Jurkat, Clone E6-1 (cell line): ENCODE measurements at places on chromosomes 6 and 20.
A peak's percentile ranks its signal among the peaks of the same experiment; 100 is the strongest.

DNA sequence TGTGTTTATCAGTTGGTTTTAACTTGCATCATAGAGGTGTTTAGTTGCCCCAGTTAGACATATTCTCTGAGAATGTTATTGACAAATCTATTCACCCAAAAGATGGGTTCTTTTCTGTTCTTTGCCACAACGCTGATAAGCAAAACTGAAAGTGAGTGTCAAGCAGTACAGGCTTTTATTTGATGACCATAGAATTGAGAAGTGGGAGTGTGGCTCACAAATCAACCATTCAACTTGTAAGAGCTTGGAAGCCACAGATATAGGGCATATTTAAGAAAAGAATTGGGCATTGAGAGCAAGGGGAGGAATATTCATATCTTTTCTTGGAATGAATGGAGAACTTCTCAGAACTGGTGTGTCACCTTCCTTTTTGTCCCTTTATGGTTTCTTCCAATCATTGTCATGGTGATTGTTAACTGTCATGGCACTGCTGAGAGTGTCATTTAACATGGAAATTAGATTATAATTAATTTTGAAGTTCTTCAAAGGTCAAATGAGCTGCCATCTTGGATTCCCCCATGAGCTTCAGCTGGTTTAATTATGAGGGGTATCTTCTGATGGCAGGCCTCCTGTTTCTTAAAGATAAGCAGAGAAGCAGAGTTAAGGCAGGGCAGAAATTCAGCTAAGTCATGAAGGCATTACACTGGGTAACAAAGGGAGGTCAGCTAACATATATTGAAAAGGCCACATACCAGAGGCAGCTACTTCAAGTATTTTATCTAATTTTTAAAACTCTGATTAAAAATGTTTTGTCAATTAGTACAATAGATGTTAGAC is 254.0 kb upstream of the HTR1E start:
- DNase-seq = no peak

DNA sequence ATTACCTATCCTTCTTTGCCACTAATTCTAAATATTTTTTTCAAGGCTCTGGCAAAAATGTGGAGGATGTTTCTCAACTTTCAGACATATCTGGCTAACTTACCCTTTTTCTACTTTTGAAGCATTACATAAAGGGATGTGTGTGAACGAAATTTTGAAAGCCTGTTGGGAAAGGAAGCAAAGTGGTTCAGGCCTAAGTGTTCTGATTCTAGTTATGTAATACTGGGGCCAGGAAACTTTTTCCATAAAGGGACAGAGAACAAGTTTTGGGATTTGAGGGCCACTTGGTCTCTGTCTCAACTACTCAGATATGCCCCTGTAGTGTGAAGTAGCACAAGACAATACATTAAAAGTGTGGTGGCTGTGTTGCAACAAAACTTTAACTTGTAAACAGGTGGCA is 721.8 kb downstream of the PHF3 start:
- no peak for DNase-seq

DNA sequence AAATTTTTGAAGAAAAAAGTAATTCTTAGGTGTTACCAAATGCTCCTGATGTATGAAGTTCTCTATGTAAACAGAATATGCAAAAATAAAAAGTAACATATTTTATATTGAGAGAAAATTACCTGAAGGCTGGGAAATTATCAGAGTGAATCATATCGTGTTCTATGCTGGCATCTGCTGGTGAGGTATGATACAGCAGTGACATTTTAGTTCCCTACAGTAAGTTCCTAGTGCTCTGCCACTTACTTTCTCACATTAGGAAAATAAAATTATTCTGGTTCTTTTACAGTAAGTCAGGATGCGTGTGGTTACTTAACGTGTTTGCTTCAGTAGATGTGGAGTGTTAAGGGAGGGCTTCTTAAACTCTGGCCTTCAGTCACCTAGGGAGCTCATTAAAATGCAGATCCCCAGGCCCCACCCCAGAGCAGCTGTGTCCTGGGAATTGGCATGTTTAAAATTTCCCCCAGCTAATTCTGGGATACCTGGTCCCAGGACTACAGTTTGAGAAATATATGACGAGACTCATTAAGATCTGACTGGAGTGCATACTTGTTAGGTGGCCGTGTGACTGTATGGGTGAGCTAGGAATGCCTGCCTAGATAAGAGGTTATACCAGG is 3.2 kb downstream of the ACTR5 start:
- peak; percentile 55 for DNase-seq

GRCh38 chr6:45522486-45522885 is 144.8 kb upstream of the SUPT3H start:
- DNase-seq = no peak

DNA sequence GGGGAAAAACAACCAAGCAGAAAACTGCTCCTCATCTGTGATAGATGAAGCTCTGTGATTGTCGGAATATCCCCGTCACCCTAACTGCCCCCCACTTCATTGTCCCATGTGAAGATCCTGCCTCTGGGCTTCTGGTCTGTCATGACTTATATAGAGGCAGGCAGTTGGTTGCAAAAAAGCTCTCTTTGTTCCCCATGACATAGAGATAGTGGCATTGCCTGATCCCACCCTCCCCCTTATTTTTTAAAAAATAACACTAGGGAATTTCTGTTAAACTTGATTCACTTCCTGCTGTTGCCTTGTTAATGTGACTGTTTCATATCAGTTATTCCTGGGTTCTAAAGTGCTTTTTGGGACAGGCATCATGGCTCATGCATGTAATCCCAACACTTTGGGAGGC is 203.1 kb downstream of the JARID2 start:
- no peak for DNase-seq

DNA sequence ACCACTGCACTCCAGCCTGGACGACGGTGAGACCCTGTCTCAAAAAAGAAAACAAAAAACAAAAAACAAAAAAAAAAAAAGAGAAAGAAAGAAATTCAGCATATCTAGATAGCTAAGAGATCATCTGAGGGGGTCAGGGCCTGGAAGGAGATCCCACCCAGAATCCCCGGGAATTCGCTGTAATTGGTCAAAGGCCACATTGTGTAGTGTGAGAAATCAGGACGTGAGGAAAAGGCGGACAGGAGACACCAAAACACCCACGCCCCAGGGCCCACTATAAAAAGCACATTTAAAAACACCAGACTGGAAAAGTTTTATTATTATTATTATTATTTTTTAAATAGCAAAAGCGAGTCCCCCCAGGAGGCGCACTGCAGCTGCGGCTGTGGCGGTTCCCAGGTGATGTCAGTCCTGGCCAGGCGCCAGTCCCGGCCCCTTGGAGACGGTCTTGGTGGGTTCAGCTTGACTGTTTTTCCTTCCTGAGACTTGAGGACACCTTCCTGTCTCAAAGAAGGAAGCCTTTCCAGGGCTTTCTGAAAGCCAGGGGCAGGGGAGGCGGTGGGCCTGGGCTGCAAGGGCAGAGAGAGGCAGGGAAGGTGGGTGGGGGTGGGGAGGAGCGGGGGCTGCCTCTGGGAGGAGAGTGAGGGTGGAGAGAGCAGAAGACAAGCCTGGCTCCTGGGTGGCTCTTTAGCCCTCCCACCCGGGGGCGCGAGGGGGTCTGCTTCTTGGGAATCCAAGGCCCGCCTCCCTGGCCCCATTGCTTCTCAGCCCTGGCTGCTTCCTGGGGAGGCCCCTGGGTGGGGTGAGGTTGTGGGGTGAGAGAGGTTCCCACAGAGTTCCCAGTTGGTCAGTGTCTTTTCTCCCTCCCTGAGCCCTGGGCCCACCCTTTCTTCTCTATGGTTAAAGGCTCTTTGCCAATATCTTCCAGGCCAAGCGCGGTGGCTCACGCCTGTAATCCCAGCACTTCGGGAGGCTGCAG is 14.5 kb downstream of the TCF15 start:
- no peak for DNase-seq

DNA sequence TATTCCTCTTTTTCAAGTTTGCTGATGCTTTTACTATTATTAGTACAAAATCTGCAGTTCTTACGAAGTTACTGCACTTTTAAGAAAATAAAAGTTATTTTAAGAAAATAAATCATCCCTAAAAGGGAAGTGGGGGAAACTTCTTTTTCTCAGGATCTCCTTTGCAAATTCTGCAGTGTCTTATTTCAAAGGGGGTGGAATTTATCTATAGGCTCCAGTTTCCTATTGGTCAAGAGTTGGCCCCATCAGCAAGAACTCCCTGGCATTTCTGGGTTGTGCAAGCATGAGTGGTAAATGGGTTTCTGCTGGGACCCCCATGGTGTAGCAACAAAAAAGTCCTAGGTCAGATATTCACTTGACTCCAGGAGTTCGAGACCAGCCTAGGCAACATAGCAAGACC is 136.3 kb upstream of the PRDM1 start:
- DNase-seq = no peak

DNA sequence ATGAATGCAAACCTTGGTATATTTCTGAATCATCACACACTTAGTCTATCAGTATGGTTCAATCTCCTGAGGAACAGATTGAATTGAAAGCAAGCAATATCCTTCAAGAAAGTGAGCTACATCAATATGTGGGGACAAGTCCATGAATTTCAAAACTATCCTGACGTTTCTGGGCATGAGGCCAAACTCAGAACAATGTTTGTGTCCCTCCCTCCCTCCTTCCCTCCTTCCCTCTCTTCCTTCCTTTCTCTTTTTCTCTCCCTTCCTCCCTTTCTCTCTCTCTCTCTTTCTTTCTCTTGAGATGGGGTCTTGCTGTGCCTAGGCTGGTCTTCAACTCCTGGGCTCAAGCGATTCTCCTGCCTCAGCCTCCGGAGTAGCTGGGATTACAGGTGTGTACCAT is 27.9 kb upstream of the SYNCRIP start:
- DNase-seq = no peak

DNA sequence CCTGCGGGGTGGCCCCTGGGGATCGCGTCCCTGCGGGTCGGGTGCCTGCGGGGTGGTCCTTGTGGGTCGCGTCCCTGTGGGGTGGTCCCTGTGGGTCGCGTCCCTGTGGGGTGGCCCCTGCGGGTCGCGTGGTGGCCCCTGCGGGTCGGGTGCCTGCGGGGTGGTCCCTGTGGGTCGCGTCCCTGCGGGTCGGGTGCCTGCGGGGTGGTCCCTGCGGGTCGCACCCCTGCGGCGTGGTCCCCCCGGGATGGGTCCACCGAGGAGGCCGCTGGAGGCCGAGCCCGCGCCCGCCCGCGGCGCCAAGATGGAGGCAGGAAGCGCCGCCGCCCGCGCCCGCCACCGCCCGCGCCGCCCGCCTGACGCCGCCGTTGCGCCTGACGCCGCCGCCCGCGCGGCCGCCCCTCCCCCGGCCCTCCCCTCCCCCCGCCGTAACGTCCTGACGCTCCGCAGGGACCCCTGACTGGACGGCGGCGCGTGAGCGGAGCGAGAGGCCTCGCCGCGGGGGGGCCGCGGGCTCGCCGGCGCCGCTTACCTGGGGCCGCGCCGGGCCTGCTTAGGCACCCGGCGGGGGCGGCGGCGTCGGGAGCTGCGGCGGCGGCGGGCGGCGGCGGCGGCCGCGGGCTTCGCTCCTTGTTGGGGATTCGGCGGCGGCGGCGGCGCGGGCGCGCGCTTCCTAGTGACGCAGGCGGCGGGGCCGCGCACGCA is at the start of gene GMEB2:
GMEB2 (minus strand) TSS at position 678 of the 705 bp plus-strand sequence. CDS start 7,704 bp downstream, outside the sequence.
- peak; percentile 48 for DNase-seq

DNA sequence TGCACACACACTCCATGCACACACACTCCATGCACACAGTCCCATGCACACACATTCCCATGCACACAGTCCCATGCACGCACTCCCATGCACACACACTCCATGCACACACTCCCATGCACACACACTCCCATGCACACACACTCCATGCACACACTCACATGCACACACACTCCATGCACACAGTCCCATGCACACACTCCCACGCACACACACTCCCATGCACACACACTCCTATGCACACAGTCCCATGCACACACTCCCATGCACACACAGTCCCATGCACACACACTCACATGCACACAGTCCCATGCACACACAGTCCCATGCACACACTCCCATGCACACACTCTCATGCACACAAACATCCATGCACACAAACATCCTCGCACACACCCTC is 168.4 kb downstream of the TTLL2 start:
- DNase-seq = no peak

DNA sequence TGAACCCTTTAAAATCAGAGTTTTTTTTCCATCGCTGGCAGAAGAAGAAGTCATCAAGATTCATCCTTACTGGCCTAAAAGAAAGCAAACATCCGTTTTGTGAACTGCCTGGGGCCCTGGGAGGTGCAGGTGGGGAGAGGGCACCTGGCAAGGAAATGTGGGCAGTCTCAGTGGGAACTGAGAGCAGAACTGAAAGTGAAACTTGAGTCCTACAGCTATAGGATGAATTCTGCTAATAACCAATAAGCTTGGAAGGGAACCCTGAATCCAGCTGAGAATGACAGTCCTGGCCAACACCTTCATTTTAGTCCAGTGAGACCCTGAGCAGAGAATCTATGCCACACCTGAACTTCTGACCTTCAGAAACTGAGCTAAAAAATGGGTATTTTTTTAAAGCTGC is 130.1 kb upstream of the ASCC3 start:
- peak; percentile 70 for DNase-seq

DNA sequence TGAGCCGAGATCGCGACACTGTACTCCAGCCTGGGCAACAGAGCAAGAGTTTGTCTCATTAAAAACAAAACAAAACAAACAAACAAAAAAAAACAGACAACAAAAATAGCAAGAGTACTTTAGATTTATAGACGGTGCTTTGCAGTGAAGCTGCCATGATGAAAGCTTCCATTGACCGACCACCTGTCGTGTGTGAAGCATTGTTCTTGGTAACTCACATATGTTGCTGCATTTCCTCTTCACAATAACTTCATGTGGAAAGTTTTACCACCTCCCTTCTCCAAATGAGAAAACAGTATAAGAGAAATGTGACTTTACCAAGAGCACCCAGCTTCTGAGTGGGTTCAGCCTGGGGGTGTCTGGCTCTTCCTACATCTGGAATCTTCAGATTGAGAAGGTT is 56.4 kb upstream of the PTGIS start:
- DNase-seq = no peak

- DNase-seq = peak; percentile 25
Observed at GRCh38 chr20:46230801-46231282, 77.5 kb downstream of the CDH22 start.

- DNase-seq = no peak
Observed at GRCh38 chr6:53862662-53863462, 68.1 kb downstream of the LRRC1 start.

GRCh38 chr6:127300411-127300810 is 33.7 kb downstream of the RNF146 start:
- no peak for DNase-seq

GRCh38 chr20:37945091-37945547 is 42.2 kb downstream of the VSTM2L start:
- DNase-seq = no peak

DNA sequence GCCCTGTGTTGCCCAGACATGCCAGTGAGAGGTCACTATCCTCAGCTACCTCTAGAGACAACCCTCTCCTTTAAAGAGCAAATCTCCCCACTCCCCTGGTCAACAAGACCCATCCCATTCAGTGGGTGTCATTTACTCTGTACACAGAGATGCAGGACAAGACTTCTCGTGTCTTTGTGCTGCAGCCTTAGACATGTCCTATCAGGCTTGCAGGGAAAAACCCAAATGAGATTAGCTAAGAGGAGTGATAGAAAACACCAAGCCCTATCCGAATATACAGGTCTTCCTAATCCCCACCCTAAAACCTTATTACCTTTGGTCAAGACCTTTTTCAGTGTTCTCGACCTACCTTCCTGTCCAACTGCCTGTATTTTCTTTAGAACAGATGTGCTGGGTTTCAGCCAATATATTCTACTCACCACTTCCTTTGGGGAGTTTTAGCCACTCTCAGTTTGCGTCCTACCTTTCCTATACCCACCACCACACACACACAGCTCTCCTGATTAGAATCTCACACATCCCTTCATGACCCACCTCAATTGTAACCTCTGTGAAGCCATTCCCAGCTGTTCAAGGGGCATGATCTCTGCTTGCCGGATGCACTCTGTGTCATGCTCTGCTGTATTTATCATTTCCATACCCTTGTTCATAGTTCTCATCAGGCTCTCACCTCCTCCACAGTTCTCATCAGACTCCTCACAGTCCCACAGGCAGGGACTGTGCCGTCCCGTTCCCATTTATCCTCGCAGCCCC is 39.7 kb downstream of the TRAM2 start:
- peak; percentile 95 for DNase-seq
